Lower leg skin (tissue), 4 donors: ENCODE measurements at places on chromosomes 5 and 9. TPM values are rescaled to one million over a fixed set of nuclear protein-coding genes. Genes with fewer than 3 reads are reported as not detected.
A peak's percentile ranks its signal among the peaks of the same experiment; 100 is the strongest.

GRCh38 chr9:14849851-14850250 lies 60.4 kb downstream of the FREM1 start:
- DNase-seq, result no peak

The TMEM252 gene
- not detected for total RNA-seq

The FABP6 gene
- total RNA-seq, result 1.0 TPM

The ADAMTSL1 gene
- 1.9 TPM for total RNA-seq

DNA sequence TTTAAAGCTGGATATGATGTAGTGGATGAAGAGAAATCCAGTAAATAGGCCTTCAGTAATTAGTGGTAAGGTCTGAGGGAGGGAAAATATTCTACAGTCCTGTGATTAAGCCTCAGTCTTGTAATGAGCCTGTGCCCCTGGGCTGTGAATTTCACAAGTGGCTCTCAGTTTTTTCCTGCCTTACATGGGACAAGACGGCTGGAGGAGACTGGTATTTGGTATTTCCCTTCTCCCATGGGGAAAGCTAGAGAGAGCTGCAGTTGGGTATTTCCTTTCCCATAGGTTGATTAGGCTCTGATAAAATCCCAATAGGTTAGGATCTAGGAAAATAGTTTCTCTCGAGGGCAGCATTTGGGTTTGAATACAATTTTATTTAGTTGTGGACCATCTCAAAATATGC lies 62.2 kb upstream of the GNA14 start:
- DNase-seq, result no peak

The TMC1 gene
- total RNA-seq, result 0.13 TPM

The TSTD2 gene
- 12.5 TPM for total RNA-seq

DNA sequence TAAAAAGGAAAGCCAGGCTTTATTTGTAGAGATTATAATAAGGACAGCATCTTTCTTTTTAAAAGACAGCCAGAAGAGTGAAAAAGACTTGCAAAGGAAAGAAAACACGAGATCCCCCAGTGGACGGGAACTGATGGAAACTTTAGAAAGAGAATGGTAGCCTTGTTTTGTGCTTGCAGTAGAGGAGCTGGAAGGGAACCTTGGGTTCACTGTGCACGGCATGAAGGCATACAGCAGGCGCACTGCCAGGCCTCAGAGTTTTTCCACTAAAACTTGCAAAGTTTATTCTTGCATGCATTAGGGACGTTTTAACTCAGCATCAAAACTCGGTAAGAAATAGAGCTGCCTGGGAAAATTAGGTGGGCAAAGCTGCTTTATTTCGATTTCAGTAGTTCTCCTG lies 248.6 kb downstream of the IRX1 start:
- no peak for DNase-seq

DNA sequence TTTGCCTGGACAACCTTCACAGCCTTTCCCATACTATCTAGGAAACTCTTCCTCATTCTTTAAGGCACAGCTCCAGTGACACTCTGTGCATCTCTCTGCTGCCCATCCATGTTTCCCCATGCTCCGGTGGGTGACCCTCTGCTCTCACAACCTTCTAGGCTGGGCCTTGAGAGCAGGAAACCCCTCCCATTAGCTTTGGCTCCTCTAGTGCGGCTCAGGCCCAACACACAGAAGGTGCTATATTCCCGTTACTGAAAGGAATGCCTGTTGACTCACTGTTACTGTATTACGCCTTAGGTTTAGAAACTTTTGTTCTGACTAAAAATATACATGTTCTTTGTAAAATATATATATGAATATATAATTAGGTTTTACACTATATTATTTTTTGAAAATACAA lies 8.1 kb upstream of the CCL28 start:
- no peak for DNase-seq

DNA sequence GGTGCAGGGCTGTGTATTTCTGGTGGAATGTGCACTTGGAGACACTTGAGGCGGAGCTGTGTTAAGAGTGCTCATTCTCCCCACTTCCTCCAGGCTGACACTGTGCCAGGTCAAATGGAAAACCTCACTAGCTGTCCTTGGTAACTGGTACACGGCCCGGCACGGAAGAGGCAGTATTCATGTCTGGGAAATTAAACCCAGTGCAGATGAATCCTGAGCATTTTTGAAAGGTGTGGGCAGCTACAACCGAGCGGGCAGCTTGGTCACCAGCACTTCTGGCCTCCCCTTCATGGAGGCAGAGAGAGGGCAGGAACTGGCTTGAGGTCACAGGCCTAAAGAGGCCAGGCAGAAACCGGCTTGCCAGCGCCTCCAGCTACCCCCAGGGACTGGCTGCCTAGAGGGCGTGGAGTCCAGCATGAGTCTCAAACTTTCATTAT lies 1.6 kb downstream of the CLPTM1L start:
- no peak for DNase-seq

GRCh38 chr5:142798099-142798770 lies 28.1 kb downstream of the ARHGAP26 start:
- peak; percentile 39 for DNase-seq

The FAM221B gene
- not detected for total RNA-seq

The GRIN1 gene
- total RNA-seq, result not detected

- no peak for DNase-seq
These were observed at the start of gene CDH10 for GRCh38 chr5:24644761-24645160. CDH10 (minus strand) TSS chr5:24644978; CDS start chr5:24593490, 51,488 bp downstream.

- DNase-seq, result no peak
These were observed 1.2 kb downstream of the CDH18 start for GRCh38 chr5:19986806-19987205.
